Activated naive CD4-positive, alpha-beta T cell treated with anti-CD3 and anti-CD28 coated beads, Interleukin-2, amount 50 U/mL, for 16 hours (primary cell): ENCODE measurements at places on chromosomes 6 and 20.

DNA sequence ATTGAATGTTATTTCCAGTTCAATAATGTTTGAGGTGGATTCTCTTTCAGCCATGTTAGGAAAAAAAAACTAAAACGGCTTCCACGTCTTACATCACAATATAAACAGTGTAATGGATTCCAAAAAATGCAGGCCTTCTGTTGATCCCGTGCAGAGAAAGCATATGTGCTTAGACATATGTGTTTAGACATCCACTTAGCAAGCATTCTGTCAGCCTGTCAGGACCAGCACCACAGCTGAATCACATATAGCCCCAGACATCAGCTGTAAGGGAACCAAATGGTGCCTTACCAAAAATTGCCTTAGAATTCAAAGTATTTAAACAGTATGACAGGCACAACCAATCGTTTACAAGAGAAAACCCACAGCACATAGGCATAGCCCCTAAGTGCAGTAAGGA lies 304.9 kb downstream of the EYA4 start:
- no peak for DNase-seq

DNA sequence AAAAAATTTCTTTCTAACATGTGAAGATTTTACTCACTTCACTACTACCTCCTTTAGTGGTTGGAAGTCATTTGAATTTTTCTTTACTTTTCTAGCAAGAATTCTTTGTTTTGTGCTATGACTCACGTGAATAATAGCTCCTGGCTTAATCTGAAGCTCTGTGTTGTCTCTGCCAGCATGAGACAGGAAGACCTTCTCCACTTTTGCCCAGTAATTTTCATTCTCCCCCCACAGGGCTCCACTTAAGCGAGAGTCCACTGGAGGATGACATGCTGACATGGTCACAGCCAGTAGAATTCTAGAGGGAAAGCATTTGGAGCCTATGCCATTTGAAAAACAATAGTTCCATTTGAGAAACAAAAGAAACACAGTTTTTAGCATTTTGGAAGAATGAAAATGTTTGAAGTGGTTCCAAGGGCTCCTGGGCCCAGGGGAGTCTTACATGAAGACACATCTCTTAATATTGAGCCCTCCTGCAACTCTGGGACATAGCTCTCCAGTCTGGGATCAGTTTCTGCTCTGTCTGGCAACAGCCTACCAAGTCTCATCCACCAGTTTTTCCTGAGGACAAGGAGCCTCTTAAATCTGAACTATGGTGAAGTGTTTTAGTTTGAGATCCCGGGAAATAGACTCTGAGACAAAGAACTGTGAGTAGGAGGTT lies 231.4 kb downstream of the PAX1 start:
- DNase-seq = no peak

DNA sequence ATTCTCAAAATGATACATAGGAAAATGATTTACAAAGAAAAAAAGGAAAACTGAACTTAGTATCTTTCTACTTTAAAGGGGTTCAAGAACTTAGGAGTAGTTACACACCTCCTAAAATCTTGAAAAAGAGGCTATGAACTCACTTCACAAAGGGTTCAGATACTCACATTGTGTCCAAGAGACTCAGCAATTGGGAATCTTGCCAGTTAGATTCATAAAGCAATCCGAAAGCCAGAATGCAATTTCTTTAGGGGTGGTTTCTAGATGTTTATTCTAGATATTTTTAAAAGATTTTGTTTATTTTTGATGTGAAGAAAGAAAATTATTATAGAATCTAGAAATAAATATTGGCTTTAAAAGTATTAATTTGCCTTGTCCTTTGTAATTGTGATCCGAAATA lies 1.7 kb upstream of the MYB start:
- no peak for DNase-seq

- DNase-seq = no peak
Measured at GRCh38 chr20:61682996-61683681, 382.5 kb downstream of the TAF4 start.

DNA sequence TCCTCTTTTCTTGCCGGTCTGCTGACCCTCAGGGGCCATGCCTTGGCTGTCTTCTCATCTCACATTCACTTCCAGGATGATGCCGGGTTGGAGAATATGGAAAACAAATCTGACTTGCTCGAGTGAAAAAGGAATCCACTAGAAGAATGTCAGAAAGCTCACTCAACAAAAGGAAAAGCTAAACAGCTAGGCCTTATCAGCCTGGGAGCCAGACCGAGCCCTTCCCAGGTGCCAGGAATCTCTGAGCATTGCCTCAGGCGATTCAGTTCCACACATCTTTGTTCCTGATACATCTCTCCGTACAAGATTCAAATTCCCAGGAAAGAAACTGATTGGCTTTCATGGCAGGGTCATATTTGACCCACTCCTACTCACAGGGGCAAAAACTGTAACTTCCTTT lies 9.2 kb upstream of the OSER1 start:
- no peak for DNase-seq

GRCh38 chr6:2077826-2078225 lies 167.6 kb downstream of the GMDS start:
- no peak for DNase-seq

- DNase-seq = no peak
Measured at GRCh38 chr6:168061269-168062210, 17.5 kb downstream of the FRMD1 start.

- peak; percentile 73 for DNase-seq
Measured at GRCh38 chr6:139161817-139162284, 27.0 kb downstream of the HECA start.

- no peak for DNase-seq
Measured at GRCh38 chr6:3898265-3898994, 49.3 kb downstream of the FAM50B start.

DNA sequence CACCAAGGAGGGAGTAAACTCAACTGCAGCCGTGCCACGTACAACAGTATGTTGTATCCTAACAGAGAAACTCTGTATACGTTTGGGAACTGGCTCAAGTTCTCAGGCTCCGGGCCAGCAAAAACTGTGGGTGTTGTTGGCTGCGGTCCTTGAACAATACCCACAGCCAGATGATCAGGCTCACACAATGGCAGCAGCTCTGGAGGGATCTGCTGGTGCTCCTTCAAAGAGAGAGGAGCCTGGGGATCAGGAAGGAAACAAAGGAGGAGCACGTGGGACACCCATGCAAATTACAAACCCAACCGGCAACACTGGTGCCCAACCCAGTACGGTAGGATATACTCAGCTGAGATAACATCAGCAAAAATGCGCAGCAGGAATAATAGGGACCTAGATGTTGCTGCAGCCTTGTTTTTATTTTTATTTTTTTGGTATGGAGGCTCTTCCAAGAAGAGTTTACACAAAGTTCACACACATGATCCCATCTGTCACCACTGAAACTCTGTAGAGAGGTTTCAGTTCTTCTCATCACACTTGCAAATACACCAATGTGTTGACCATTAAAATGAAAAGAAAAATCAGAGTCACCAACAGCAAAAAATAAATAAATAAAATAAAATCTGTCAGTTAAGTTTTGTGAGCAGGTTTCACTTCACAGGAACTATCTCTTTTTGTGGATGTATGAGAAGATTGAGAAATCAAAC lies 41.2 kb upstream of the PDE10A start:
- no peak for DNase-seq

DNA sequence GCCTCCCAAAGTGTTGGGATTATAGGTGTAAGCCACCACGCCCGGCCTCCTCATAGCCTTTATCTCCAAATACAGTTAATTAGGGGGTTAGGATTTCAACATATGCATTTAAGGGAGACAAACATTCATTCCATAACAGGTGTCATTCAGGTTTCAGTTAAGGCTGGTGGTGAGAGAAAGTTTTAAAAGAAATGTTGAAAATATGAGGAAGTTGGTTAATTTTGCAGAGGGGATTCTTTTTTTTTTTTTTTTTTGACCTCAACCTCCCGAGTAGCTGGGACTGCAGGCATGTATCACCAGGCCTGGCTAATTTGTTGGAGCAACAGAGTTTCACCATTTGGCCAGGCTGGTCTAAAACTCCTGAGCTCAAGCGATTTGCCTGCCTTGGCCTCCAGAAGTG lies 12.5 kb upstream of the EBF4 start:
- DNase-seq = no peak

DNA sequence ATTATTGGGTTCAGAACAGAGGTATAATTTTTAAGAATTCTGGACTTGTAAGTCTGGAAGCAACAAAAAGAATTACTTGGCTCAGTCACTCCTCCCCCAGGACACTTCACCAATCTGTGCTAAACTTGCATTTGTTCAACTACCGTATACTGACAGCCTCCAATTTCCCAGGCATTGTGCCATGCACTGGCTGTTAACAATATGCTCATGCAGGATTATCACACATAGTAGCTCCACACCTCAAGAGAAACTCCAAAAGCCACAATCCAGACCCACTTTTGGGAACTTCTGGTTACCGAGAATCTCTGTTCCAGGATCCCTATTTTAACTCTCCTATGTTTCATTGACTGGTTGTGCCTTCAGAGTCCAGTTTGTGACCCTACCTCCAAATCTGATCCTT lies 7.7 kb downstream of the ADGRF1 start:
- no peak for DNase-seq

- no peak for DNase-seq
Measured at GRCh38 chr6:1850121-1850839, 240.6 kb downstream of the FOXC1 start.

DNA sequence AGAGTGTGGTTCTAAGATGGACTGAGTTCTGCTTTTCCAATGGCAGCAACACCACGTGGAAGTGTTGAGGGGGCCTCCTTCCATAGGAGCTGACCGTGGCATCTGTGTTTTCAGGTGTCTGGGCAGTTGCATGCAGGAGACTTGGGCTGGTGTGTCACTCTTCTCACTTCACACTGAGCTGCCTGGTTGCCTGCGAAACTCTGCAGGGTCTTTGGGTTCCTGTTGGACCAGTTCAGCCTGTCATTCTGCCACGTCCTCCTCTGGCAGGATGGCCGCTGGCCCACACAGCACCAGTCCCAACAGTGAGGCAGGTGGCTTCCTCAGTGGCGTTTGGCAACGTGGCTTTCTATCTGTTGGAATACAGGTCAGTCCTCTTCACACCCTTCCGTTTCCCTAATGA lies 16.1 kb upstream of the UNC93A start:
- DNase-seq = no peak

GRCh38 chr20:2299301-2299700 lies 3.5 kb downstream of the TGM3 start:
- DNase-seq = no peak

- DNase-seq = no peak
Measured at GRCh38 chr6:140043357-140043756, 668.9 kb upstream of the CITED2 start.

- DNase-seq = no peak
Measured at GRCh38 chr6:46989398-46989797, 52.7 kb downstream of the ADGRF1 start.

- DNase-seq = no peak
Measured at GRCh38 chr6:66198062-66198624, 491.1 kb upstream of the EYS start.

DNA sequence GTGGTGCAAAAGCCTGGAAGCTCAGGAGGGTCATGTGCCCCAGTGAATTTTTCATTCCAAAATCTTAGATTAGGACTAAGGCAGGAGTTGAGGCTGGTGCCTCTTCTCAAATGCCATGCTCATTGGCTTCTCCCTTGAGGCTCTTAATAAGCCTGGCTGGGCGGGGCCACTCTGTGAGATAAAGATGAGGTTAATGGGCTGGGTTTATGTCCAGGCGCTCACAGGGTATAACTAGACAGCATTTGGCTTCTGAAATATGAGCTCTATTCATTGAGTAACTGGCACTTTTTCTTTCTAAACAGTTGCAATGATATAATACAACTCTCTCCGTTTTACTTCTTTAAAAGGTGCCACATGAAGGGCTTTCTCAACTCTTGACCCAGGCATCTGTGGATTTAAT lies 156.3 kb downstream of the SCML4 start:
- no peak for DNase-seq

GRCh38 chr6:56803594-56803993 lies 151.3 kb upstream of the BEND6 start:
- no peak for DNase-seq

DNA sequence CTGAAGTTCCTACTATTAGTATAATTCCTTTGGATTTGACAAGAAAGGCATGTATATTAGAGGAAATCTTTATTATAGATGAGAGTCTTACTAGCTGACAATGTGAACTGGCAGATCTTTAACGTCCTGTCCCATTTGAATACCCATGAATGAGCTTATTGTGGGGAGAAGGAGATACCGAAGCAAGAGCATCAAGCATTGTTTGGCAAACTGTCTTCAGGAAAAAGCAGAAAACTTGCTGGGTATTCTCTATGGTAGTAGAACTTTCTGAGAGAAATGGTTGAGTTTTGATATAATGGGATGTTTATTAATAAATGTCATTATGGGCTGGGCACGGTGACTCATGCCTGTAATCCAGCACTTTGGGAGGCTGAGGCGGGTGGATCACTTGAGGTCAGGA lies 18.3 kb downstream of the RSPO3 start:
- DNase-seq = no peak

GRCh38 chr6:169725125-169726048 lies 1.1 kb upstream of the PHF10 start:
- peak; percentile 33 for DNase-seq

- DNase-seq = no peak
Measured at GRCh38 chr6:168527451-168528210, 86.6 kb downstream of the SMOC2 start.

DNA sequence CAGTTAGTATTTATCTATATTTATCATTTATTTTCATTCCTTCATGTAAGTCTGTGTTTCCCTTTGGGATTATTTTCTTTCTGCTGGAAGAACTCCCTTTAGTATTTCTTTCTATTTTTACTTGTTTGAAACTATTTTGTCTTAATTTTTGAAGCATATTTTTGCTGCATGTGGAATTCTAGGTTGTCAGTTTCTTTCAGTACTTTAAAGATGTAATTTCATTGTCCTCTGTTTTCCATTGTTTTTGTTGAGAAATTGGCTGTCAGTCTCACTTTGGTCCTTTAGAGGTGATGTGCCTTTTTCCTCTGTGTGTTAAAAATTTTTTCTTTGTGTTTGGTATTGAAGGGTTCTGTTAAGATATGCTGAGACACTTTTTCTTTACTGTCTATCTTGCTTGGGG lies 17.1 kb downstream of the RNF182 start:
- no peak for DNase-seq

GRCh38 chr6:110359556-110359955 lies 1.4 kb upstream of the METTL24 start:
- DNase-seq = no peak

DNA sequence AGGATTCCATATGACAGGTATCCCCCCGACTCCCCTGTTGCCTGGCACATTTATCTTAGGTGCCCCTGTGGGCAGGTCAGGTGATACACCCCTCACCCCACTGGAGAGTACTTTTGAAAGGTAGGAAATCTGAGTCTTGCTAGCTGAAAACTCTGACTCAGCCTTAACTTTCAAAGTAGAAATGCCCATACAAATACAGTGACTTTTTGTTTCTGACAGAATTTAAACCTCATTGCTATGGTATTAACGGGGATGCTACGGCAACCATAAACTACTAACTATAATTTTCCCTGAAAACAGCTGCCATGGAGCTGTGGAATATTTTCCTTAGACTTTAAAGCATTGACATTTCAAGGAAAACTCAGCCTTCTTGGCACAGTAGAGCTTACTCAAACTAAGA lies 536.0 kb downstream of the RFPL4B start:
- DNase-seq = no peak

GRCh38 chr6:11494786-11495564 lies 42.6 kb upstream of the TMEM170B start:
- no peak for DNase-seq
